ENCODE measurements at places on chromosomes 2 and 18.

DNA sequence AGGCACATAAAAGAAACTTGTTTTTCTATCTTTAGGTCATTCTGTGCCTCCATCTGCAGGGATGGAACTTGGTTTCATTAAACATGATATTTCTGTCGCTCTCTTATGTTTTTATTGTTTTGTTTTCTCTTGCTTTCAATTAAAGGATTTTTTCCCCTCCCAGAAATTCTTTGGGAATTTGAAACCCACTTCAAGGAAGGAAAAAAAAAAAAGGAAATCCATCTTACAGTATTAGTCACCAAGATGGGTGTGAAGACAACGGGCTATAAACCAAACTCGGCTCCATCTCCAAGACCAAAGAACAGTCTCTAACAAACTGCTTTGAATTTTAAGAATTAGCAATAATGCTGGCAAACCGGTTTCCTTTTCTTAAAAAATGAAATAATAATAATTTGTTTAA, 244.1 kb downstream of the BCL11A start:
- no peak for DNase-seq

DNA sequence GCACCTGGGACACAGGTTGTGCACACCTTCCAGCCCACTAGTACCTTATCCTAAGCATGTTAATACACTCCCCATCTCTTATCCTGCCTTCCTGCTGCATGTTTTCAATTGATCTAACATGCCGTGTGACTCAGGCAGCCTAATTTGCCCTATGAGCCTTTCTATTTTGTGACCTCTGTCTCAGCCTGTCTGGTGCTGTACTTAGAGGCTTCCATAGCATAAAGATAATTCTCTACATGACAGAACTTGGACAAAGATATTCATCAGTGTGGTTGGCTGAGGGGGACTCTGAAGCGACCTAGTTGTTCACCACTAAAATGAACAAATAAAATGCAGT, 8.6 kb upstream of the TMEM37 start:
- DNase-seq = no peak

GRCh38 chr2:28419003-28419402, 26.3 kb downstream of the FOSL2 start:
- no peak for DNase-seq

GRCh38 chr2:188720811-188721605, 253.2 kb upstream of the COL3A1 start:
- no peak for DNase-seq

DNA sequence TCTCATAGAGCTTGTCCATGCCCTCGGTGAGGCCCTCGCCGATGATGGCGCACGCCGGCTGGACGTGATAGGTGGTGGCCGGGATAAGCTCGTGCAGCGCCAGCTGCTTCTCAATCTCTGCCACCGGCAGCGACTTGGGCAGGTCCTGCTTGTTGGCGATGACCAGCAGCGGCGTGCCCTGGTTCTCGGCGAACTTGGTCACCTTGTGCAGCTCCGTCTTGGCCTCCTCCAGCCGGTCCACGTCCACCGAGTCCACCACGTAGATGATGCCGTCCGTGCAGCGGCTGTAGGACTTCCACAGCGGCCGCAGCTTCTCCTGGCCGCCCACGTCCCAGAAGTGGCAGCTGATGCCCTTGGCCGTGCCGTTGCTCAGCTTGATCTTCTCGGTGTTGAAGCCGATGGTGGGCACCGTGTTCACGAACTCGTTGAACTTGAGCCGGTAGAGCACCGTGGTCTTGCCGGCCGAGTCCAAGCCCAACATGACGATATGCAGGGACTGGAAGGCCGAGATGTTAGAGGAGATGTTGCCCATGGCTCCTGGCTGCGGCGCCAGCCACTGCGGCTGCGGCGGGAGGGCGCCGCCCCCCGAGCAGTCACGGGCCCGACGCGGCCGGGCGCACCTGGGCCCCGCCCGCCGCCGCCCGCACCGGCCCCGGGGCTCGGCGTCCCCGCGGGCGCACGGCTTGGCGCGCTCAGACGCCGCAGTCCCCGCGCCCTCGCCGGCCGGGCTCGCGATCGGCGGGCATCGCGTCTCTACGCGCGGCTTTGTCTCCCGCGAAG, 636 bp downstream of the ARL4C start:
- no peak for DNase-seq

- no peak for DNase-seq
Measured at GRCh38 chr2:2320486-2321199, 10.4 kb downstream of the MYT1L start.

- DNase-seq = no peak
Measured at GRCh38 chr2:54944724-54945326, 105.4 kb downstream of the RTN4 start.

DNA sequence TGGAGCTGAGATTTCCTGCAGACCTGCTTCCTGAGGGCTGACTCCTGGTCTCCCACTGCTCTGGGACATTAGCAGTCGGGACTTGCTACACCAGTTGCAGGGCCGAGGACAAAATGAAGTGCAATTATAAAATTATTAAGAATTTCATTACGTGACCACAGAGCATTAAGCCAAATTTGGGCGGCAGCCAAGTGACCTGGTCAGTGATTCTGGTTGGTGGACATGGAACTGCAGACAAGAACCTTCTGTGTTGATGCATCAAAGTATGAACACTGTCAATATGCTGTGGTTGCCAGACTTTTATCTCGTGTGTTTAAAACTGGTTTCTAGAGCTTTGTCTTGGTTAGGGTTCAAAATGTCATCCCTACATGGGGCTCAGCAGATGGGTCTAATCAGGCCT, 24.8 kb downstream of the SH3RF3 start:
- no peak for DNase-seq

- no peak for DNase-seq
Measured at GRCh38 chr2:200307724-200308545, 1.4 kb downstream of the SPATS2L start.

- no peak for DNase-seq
Measured at GRCh38 chr2:173307293-173307692, 47.4 kb upstream of the CDCA7 start.

DNA sequence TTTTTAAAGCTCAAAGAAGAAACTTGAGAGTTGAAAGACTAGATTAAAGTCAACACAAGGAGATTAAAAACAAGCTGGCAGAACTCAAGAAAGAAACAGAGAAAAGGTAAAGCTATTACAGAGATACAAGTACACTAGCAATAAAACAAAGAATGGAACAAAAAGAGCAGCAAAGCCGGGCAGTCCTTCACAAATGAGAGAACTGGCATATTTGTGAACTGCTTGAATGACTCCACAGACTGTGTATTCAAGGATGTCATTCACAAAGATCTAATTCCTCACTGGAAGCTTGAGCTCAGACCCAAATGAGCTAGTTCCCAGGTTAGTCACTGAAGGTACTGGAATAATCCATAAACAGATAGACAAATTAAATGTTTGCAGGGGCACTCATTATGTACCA, 318.0 kb downstream of the MYCN start:
- no peak for DNase-seq

DNA sequence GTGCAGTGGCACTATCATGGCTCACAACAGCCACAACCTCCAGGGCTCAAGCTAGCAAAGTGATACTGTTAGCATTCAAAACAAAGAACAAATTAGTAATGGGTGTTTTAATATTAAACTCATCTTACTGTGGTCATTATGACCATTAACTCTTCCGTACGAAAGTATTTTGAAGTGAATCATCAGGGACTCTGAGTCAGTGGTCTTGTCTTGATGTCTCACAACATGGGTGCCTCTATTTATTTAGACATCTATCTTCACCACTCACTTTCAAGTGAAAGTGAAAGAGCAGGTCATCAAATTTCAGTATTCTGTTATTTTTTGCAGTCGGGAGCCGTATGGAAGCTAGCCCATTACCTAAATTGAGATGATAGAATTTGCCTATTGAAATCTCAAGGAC, 1118.2 kb downstream of the DPP10 start:
- no peak for DNase-seq

DNA sequence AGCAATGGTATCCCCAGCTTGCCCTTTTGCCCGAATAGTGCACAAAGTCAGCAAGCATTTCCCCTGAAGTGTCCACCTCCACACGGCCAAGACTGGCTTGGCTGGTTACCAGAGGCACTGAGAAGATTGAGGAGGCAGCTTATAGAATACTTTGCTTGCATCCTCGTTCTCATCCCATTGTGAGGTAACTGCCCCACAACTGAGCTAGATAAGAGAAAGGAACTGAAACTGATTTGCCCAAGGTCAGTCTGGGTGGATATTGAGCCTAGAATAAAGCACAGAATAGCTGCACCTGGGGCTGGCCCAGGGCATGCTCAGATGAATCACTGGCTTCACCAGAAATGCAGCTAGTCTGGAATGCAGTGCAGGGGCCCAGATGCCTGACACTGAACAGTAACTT, 32.7 kb upstream of the MAP4K3 start:
- DNase-seq = no peak

DNA sequence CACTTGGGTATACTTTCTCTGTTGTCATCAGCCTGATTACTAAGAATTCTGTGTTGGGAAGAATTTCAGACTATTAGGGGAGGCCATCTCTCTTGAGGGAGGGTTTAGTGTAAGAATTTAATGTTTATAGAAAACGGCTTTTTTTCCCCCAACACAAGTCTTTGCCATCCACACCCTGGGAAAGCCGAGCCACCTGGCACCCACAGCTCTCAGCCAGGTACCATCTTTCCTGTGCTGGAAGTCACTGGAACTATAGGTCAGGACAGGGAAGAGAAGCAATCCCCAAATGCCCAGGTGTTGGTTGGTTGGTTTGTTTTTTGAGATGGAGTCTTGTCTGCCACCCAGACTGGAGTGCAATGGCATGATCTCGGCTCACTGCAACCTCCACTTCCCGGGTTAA, 155.1 kb downstream of the SMAD7 start:
- no peak for DNase-seq

GRCh38 chr2:42064417-42064942, 16.7 kb downstream of the PKDCC start:
- DNase-seq = no peak

- DNase-seq = no peak
Measured at GRCh38 chr2:5932556-5933469, 240.6 kb downstream of the SOX11 start.

GRCh38 chr18:14939141-14939540, 191.2 kb downstream of the ANKRD30B start:
- no peak for DNase-seq

- no peak for DNase-seq
Measured at GRCh38 chr2:96082211-96083063, 33.9 kb downstream of the ADRA2B start.

GRCh38 chr2:208040199-208041171, 15.2 kb upstream of the PLEKHM3 start:
- peak; percentile 31 for DNase-seq

DNA sequence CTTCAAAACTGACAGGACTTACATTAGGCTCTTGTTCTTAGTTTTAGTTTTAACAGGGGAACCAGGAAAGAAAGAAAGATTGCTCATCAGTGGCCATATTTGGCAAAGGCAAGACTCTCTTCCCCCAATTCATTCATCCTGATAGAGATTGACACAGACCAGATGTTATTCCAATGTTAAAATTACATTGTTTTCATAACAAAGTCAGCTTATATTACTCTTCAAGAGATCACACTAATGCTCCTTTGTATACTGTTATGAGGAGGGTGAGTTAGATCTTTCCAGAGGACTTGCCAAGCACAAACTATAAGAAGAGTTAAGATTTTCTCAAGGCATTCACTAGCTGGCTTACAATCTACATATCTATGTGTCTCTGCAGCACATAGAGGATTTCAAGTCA, 252.1 kb downstream of the SLC8A1 start:
- no peak for DNase-seq

DNA sequence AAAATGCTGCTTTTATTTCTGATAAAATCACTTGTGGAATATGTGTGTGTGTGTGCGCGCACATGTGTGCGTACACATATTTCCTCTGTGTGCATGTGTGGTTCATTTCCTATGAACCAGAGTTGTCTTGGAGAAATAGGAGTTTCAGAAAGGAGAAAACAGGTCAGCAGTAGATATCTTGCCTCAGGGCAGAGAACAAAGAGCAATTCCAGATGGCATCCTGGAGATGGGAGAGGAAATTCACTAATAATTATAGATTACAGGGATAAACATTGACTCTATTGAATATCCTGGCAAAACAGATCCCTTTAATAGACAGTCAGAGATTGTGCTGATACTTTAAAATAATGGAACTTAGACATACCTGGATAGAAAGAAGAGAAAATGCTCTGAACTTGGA, 298.0 kb downstream of the TRIB2 start:
- no peak for DNase-seq

DNA sequence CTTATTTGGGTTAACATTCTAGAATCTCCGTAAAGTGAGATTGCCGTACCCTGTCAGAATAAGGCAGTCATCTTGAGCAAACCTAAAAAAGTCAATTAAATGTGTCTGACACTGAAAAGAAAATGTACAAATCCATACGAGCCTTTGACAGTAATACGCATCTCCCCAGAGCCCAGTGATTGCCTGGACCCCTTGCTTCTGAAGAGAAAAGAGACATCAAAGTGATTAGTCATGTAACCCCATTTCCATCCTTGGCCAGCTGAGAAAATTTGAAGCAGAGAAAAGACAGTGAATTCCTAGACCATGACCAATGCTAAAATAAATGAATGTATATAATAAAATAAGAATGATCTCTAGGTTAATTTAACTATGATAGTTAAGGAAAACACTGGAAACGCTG, 1499.4 kb downstream of the SUCLG1 start:
- no peak for DNase-seq

GRCh38 chr2:74333896-74334586, 9.2 kb downstream of the SLC4A5 start:
- DNase-seq = no peak

- no peak for DNase-seq
Measured at GRCh38 chr2:121976926-121977325, 221.5 kb downstream of the TSN start.

- no peak for DNase-seq
Measured at GRCh38 chr2:170070778-170071177, 107.2 kb upstream of the MYO3B start.

DNA sequence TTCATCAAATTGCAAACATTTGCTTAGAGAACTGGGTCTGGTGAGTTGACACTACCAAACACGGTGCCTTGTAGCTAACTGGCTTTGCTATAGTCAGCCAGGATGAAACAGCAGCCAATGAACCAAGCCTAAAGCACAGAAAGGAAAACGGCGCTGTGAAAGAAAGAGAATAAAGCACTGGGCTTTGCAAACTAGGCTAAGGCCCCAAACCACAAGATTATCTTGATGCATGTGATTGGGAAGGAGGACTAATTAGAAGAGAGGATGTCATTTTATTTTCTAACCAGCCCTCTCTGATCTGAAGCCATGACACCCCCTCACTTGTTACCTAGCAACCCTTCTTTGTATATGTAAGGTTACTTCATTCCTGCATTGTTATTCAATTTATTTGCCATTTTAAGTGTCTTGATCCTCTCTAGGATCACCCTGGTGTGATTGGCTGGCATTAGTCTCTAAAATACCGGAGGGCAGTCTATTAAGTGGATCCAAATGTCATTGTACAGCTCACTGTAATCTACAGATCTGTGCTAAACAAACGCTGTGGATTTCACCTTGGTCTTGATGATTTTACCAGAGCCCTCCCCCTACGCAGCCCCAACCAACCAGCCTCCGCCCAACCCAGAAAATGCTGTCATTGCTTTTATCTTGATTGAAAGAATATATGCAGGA, 395.4 kb upstream of the ACVR2A start:
- no peak for DNase-seq

All from stimulated activated CD8-positive, alpha-beta memory T cell treated with anti-CD3 and anti-CD28 coated beads, Interleukin-2, amount 100 ng/mL, for 1 hour (primary cell).